GM12891 (cell line): ENCODE measurements at places on chromosomes 5 and 9.

DNA sequence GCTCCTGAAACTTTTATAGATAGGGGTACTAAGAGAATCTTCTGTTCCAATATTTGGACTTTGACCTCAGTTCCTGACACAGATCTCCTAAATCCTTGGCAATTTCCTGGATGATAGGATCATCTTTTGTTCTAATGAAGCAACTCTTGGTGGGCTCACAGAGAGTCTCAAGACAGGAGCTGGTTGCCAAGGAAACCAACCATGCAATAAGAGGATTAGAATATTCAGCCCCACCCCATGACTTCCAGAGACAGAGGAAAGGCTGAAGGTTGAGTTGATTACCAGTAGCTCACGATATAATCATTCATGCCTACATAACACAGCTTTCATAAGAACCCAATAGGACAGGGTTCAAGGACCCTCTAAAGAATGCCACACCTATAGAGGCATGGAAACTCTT is 2050.2 kb upstream of the CDH6 start:
- no peak for DNase-seq

DNA sequence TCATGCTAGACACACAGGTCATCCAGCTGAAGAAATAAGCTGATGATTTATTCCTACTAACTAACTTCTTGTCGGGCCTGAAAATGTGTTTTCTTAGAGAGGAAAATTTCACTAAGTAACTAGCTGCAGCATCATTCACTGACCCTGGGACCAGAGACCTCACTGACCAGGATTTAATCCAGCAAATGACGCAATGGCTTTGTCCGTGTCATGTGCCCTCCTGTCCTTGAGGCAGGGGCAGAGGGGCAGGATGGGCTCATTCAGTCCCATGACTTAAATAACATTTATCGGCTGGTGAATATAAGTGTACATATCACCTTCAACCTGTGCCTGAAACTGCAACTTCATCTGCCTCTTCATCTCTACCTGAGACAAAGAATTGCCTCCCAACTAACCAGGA is 154.8 kb downstream of the SEMA5A start:
- DNase-seq: no peak

DNA sequence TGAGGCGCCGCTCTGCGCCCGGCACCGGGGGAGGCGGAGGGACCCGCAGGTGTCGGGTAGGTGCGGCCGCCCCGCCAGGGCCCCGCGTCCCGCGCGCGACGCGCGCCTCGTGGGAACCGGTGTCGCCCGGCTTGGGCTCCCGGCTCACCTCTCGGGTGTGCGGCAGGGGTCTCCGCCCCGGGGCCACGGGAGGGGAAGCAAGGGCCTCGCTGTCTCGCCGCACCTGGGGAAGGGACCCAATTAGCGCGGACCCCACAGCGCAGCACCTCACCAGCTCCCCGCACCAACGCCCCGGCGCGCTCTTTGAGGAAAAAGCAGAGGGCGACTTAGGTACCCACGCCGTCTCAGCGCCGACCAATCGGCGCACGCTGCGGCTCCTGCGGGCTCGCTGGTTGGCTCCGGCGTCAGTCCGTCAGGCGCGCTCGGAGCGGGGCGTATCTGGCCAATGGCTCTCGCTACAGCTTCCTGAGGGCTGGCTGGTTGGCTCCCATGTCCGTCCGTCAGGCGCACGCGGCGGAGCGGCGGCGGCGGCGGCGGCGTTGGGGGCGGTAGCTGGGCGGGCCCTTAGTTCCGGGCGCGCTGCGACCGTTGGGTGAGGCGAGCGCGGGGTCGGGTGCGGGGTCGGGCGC is at the start of gene TRAF2:
Gene TRAF2, plus strand, starts transcription at position 567 of the 629 bp plus-strand sequence. CDS start 12,225 bp downstream, outside the sequence.
- peak; percentile 100 for DNase-seq

GRCh38 chr9:21381448-21382339 is 3.5 kb downstream of the IFNA2 start:
- peak; percentile 28 for DNase-seq

- no peak for DNase-seq
These were observed 31.0 kb upstream of the ANKRD34B start for GRCh38 chr5:80600943-80601693.

DNA sequence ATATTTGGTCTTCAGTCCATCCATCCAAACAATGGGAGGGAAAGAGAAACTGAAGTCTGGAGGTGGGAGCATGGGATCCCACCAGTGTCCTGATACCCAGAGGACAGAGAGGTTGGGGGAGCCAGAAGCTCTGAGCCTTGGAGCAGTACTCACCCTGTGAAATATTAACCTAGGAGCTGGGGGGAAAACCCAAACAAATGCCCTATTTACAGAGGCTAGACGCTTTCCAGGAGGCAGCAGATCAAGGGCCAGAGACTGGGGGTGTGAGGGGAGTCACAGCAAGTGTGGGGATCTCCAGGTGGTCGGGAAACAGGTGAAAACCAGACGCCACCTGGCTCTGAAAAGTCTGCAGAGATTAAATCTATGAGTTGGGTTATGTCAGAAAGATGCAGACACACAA is 6.2 kb downstream of the ZER1 start:
- no peak for DNase-seq

- DNase-seq: no peak
These were observed 105.0 kb downstream of the SEMA6A start for GRCh38 chr5:116469631-116470030.

- DNase-seq: no peak
These were observed 335.8 kb downstream of the GADD45G start for GRCh38 chr9:89940625-89941024.
